ENCODE measurements at places on chromosomes 16 and 17.

DNA sequence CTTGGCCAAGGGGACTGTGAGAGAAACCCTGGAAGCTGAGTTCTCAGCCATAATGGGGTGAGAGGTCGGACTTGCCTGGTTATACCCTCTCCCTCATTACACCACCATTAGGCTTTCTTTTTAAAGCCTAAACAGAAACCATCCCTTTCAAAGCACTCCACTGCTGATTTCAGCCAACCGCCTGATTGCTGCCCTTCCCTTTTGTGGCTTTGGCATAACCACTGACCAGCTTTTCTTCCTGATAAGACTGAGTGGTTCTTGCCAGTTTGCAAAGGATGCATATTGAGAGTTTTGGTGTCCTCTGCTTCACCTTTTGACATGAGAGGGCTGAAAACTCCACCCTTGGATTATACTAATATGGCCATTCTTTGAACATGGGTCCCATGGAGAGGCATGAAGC, 308.2 kb upstream of the GOT2 start:
- DNase-seq: no peak

- DNase-seq: no peak
Measured at GRCh38 chr17:75764711-75765421, at the start of gene GALK1. GALK1 (minus strand) TSS chr17:75765192; CDS start chr17:75765136, 56 bp downstream.

DNA sequence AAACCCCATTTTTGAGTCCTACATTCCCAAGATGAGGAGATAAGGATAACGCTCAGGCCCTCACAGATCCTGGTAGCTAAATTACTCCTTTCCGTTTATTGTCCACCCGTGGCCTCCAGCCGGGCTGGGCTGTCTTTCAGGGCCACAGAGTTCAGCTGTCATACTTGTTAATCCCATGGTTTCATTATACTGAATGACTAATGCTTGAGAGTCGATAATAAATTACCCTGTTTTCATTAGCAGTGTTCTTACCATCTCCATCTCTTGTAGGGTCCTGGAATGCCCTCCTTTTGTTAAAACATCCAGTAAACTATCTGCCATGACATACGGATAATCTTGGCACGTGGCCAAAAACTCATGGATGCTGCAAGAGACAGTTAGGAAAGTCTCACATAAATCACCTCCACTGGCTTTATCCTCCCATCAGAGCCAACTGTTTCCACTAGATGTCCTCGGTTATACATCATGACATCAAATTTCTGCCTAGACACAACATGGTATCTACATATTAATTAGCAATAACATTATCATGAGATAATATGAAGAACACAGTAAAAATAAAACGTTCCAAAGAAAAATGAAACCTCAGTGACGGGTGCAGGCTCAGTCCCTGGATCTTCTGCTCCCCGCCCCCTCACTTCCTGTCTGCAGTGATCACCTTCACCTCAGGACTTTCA, 45.3 kb downstream of the BRD7 start:
- DNase-seq: no peak

GRCh38 chr17:29722411-29723198, 99.9 kb upstream of the CORO6 start:
- DNase-seq: peak; percentile 1

DNA sequence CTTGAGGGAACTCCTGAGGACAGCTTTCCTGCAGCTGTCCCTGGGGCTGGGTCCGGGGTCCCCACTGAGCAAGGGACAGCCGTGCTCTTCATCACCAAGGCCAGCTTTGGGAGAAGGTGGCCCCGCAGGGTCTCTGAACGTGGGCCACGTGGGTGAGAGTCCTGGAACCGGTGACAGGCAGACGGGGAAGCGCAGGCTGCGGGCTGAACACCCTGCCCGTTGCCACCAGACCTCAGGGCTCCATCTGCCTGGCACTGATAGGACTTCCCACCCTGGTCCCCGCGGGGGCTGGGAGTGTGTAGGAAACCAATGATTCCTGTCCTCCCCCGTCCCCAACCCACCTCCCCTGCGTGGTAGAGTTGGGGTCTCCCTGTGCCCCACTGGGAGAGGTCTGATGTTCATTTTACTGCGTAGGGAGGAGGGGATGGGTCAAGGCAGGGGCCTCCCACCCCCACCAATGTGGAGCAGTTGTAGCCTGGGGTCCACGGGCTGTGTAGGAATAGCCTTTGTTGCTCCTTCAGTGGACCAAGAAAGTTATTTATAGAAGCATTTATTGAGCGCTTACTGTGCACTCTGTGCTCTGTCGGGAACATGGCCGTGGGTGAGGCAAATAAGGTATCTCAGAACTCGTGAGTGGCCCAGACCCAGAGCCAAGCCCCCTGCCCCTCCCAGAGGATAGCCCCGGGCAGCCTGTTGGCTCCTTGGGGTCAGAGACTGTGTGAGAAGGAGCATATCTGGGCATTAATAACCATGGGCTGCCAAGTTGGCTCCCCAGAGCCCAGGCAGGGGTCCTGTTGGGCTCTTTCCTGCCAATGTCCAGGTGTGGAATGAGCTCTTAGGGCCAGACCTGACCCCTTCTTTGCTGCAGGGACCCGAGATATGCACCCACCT, 1.3 kb downstream of the ADGRG1 start:
- DNase-seq: no peak

GRCh38 chr16:87056551-87056950, 260.6 kb downstream of the C16orf95 start:
- no peak for DNase-seq

Data from activated CD4-positive, CD25-positive, alpha-beta regulatory T cell treated with anti-CD3 and anti-CD28 coated beads, Interleukin-2, amount 50 U/mL, for 16 hours (primary cell).